Pancreas (tissue), 10 donors: ENCODE measurements at places on chromosomes 1 and 21.

DNA sequence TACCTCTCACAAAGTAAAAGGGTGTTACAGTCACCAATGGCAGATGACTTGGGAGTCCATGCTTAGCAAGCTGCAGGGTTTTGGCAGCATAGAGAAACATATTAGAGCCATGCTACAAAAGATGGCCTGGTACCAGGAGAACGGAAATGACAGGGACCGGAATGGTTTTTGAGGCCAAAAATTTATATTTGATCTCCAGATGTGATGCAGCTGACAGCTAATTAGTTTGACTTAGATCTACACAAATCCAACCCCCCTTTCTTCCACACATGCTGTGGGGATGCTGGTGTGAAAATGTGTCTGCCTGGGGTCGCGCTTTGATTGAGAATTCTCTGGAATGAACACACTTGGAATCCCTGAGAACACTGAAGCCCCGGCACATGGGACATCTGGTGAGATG lies 26.5 kb downstream of the SYF2 start:
- H3K4me1 ChIP-seq = no peaks in the 10 kb centered on the region
- H3K27ac ChIP-seq = no peak overlapping the region
- H3K36me3 ChIP-seq = no peaks in the 10 kb centered on the region
- DNase-seq = no peak
- no peak overlapping the region for H3K4me3 ChIP-seq

DNA sequence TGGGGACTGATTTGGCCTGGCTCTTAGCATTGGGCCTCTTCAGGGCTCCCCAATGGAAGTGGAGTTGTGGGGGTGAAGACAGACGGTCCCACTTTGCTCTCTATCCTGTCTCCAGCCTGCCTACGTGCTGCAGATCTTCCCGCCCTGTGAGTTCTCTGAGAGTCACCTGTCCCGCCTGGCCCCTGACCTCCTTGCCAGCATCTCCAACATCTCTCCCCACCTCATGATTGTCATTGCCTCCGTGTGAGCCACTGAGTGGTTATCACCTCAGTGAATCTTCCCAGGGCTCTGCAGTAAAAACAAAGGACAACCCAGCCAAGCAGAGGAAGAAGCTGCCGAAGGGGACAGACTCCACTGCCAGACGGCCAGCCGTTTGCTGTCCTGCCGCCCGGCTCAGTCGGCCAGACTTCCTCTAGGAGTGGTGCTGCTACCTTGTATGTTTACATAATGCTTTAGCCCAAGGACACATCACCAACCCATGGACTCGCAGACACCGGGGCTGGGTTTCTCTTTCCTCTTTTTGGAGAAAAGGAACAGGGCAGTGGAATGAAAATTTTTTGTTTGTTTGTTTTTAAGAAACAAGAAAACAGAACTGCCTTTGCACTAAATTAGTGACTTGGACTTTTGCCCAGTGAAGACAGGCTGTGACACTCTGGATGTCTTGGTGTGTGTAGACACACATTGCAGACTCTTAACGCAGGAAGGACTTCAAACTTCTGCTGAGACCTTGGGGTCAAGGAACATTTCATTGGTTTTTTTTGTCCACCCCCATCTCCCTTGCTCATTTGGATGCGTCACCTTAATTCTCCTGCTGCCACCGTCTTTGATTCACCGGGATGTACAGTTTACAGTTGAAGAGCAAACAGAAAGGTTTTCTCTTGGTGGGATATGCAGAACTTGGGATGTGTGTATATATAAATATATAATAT lies 36.5 kb downstream of the ZBTB17 start:
- H3K27me3 ChIP-seq = no peaks in the 10 kb centered on the region
- peak; percentile 63 for DNase-seq
- H3K4me3 ChIP-seq = no peak overlapping the region
- peaks cover 14% of the 10 kb centered on the region for H3K4me1 ChIP-seq

GRCh38 chr1:167955915-167956314 lies 19.0 kb upstream of the MPC2 start:
- no peak for DNase-seq
- no peaks in the 10 kb centered on the region for H3K4me1 ChIP-seq
- no peaks in the 10 kb centered on the region for H3K36me3 ChIP-seq
- no peak overlapping the region for H3K4me3 ChIP-seq

- no peaks in the 10 kb centered on the region for H3K27me3 ChIP-seq
- no peak overlapping the region for H3K4me3 ChIP-seq
- no peaks in the 10 kb centered on the region for H3K36me3 ChIP-seq
- H3K27ac ChIP-seq = no peak overlapping the region
- DNase-seq = no peak
- H3K4me1 ChIP-seq = no peaks in the 10 kb centered on the region
Measured at GRCh38 chr1:7528386-7529198, 242.5 kb upstream of the VAMP3 start.

- no peaks in the 10 kb centered on the region for H3K4me1 ChIP-seq
- DNase-seq = no peak
- no peaks in the 10 kb centered on the region for H3K27me3 ChIP-seq
- no peak overlapping the region for H3K4me3 ChIP-seq
Measured at GRCh38 chr1:172002725-172003345, 161.5 kb downstream of the DNM3 start.

GRCh38 chr1:56255516-56256152 lies 323.7 kb downstream of the PLPP3 start:
- no peaks in the 10 kb centered on the region for H3K27me3 ChIP-seq
- H3K4me1 ChIP-seq = no peaks in the 10 kb centered on the region
- no peaks in the 10 kb centered on the region for H3K36me3 ChIP-seq
- no peak overlapping the region for H3K4me3 ChIP-seq

GRCh38 chr1:188615321-188615720 lies 1786.6 kb downstream of the PLA2G4A start:
- no peak overlapping the region for H3K4me3 ChIP-seq
- H3K4me1 ChIP-seq = no peaks in the 10 kb centered on the region
- H3K27me3 ChIP-seq = no peaks in the 10 kb centered on the region
- no peaks in the 10 kb centered on the region for H3K36me3 ChIP-seq
- no peak for DNase-seq
- no peak overlapping the region for H3K27ac ChIP-seq

DNA sequence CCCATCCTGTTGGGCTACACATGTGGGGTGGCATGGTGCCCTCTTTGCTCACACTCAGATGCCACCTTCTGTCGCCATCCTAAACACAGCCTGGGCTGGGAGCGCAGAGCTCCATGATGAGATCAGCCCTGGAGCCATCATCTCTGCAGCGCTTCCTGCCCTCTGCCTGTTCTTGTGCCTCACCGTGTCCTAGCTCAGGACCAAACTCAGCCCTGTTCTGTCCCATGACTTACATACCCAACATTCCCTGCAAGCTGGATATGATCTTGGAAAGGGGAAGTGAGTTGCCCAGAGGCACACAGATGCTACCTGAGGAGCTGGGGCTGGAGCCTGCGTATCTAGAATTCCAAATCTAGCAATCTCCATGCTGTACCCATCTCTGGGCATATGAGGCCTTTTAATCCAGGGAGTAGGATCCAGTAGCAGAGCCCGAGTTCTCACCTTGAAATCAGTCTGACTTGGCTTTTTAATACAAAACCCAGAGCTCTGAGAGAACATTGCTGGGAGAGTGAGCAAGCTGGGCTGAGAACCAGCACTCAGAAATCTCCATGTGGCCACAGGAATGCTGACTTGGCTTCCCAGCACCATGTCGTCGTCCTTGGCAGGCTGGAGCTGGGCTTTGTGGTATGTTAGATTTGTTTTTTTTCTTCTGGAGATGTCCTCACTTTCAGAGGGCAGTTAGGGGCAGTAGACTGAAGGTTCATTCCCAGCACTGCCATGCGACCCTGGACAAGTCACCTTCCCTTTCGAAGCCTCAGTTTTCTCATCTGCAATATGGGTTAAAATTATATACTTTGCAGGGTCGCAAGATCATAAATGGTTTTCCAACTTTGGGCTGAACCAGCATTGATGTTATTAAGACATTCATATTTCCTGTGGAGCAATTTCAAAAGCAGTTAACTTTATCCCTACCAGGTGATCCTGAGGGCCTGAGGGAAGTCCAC lies 2.6 kb downstream of the ALPL start:
- H3K36me3 ChIP-seq = no peaks in the 10 kb centered on the region
- no peak for DNase-seq
- no peak overlapping the region for H3K4me3 ChIP-seq
- H3K4me1 ChIP-seq = no peaks in the 10 kb centered on the region

GRCh38 chr1:25628741-25629421 lies 12.3 kb downstream of the MAN1C1 start:
- H3K4me1 ChIP-seq = no peaks in the 10 kb centered on the region
- no peak overlapping the region for H3K27ac ChIP-seq
- no peak for DNase-seq
- no peaks in the 10 kb centered on the region for H3K27me3 ChIP-seq
- no peak overlapping the region for H3K4me3 ChIP-seq

DNA sequence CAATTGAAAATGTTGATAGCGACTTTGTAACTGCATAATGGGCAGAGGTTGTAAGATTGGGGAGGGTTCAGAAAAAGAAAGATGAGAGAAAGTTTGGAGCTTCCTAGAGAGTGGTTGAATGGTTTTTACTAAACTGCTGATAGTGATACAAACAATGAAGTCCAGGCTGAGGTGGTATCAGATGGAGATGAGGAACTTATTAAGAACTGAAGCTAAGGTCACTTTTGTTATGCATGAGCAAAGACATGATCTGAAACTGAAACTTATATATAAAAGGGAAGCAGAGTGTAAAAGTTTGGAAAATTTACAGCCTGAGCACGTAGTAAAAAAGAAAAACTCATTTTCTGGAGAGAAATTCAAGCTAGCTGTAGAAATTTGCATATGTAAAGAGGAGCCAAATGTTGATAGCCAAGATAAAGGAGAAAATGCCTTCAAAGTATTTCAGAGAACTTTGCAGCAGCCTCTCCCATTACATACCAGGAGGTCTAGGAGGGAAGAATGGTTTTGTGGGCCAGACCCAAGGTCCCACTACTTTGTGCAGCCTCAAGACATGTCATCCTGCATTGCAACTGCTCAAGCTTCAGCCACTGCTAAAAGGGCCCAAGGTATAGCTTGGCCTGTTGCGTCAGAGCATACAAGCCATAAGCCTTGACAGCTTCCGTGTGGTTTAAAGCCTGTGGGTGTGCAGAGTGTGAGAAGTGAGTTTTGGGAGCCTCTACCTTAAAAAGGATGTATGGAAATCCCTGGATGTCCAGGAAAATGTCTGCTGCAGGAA lies 843.9 kb downstream of the AMY1C start:
- DNase-seq = no peak
- H3K4me1 ChIP-seq = no peaks in the 10 kb centered on the region
- no peaks in the 10 kb centered on the region for H3K36me3 ChIP-seq

DNA sequence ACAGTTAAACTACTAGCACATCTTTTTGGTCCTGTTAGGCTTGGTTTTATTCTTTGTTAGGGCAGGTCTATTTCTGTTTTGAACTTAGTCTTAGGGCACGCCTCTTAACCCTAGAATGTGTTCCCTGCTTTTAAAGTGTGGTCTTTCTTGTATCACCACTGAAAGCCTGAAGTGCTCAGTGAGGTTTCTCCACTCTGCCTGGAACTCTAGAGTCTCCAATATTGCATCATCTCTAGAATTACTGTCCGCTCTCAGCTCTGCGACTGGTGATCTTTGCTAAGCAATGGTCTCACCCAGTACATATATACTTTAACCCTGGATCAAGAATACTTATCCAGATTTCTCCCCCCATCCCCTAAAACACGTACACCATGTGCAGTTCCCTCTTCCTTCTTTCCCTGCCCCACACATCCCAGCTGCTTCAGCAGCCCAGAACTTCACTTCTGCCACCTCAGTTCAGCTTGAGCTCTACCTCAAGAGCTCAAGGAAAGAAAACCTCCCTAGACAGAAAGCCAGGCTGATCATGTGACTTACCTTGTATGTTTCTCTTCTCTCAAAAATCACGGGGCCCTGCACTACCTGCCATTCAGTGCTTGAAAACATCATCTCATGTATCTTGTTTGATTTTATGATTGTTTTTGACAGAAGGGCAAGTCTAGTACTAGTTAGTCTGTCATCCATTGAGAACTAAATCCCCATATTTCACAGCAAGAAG lies 59.9 kb downstream of the TENT5C start:
- no peaks in the 10 kb centered on the region for H3K27me3 ChIP-seq
- H3K36me3 ChIP-seq = no peaks in the 10 kb centered on the region
- no peak overlapping the region for H3K4me3 ChIP-seq
- no peak overlapping the region for H3K27ac ChIP-seq
- no peaks in the 10 kb centered on the region for H3K4me1 ChIP-seq
- no peak for DNase-seq
